ENCODE measurements at places on chromosomes 5 and 9. TPM values are rescaled to one million over a fixed set of nuclear protein-coding genes. Genes with fewer than 3 reads are reported as not detected.

Gene HAVCR1
- not detected for total RNA-seq

Gene LRRTM2
- not detected for total RNA-seq

Gene RGMB
- 13.5 TPM for total RNA-seq

Gene SLCO6A1
- total RNA-seq, result not detected

Gene ORM2
- not detected for total RNA-seq

Gene TGFBI
- 533 TPM for total RNA-seq

Gene SPATA31A1
- total RNA-seq, result not detected

Gene ZDHHC12
- total RNA-seq, result 58.0 TPM

Gene LCNL1
- total RNA-seq, result not detected

Gene EGFL7
- 23.9 TPM for total RNA-seq

Gene OTP
- not detected for total RNA-seq

Gene FRRS1L
- total RNA-seq, result not detected

Gene ANKRD34B
- total RNA-seq, result 0.96 TPM

Gene OLFM1
- 0.48 TPM for total RNA-seq

Gene BTNL9
- total RNA-seq, result not detected

Gene PCDHB7
- under 0.01 TPM for total RNA-seq

Gene SLC22A5
- total RNA-seq, result 7.7 TPM

Gene SLC23A1
- total RNA-seq, result 0.24 TPM

Gene FBLL1
- total RNA-seq, result under 0.01 TPM

Gene WDR38
- total RNA-seq, result not detected

Gene NR2F1-AS1
- under 0.01 TPM for total RNA-seq

Gene STC2
- 235 TPM for total RNA-seq

Gene IFNA2
- not detected for total RNA-seq

Gene PLAC8L1
- 0.43 TPM for total RNA-seq

Gene ARHGEF39
- total RNA-seq, result 4.6 TPM

Gene STPG3
- not detected for total RNA-seq

Gene GPX8
- 19.2 TPM for total RNA-seq

Gene PCDHA1
- not detected for total RNA-seq

Gene DNAH5
- 0.96 TPM for total RNA-seq

Gene FRMPD1
- not detected for total RNA-seq

Gene GNAQ
- 23.9 TPM for total RNA-seq

Gene MYOT
- total RNA-seq, result not detected

Gene AGXT2
- total RNA-seq, result not detected

Gene C9orf85
- total RNA-seq, result 9.9 TPM

Gene ANKDD1B
- total RNA-seq, result 0.72 TPM

Gene IL13
- total RNA-seq, result not detected

Gene SOX30
- total RNA-seq, result not detected

Gene QRFP
- not detected for total RNA-seq

Gene NR2F1
- under 0.01 TPM for total RNA-seq

Gene SQSTM1
- total RNA-seq, result 645 TPM

Gene UBE2QL1
- total RNA-seq, result not detected

Gene ALDOB
- not detected for total RNA-seq

Gene TMOD1
- total RNA-seq, result 0.48 TPM

Measured in tracheal epithelial cell (primary cell).